Vagina (tissue), 2 donors: ENCODE measurements at places on chromosomes 12 and 14.

- no peak for DNase-seq
Measured at GRCh38 chr12:52349196-52349595, 18.1 kb downstream of the KRT85 start.

GRCh38 chr14:90924621-90925340 is 108.6 kb upstream of the TTC7B start:
- DNase-seq, result no peak

GRCh38 chr12:45231515-45232145 is 15.7 kb downstream of the ANO6 start:
- DNase-seq, result no peak

GRCh38 chr12:64706306-64706705 is 52.9 kb downstream of the GNS start:
- no peak for DNase-seq

DNA sequence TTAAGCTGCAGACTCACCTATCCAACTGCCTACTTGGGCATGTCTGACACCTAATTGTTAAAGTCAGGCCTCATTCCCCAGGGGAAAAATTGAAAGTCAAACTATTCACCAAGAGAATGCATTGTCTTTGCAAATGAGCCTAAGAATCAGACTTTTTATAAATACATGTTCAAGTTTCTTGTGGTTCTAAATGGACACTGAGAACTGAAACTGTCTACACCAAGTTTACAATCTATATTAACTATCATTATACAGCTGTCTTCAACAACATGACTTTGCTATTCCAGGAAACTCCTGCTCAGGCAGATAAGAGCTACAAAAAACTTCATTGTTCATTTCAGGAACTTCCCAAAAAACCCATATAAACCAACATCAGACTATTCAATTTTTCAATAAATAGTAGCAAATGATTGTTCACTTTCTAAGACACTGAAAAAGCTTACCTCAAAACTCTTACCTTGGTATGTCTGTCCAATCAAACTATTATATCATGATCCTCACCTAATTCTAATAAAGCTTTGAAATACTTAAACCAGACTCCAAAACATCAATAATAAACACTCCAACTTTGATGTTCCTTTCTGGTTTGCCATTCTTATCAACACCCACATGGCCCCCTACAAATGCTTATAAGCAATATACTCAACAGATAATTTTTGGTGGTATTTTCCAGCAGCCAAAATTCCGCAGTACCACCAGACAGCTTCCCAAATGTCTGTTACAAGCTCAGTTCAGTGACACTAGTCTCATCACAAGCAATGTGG is 24.2 kb downstream of the CDK17 start:
- DNase-seq, result no peak

DNA sequence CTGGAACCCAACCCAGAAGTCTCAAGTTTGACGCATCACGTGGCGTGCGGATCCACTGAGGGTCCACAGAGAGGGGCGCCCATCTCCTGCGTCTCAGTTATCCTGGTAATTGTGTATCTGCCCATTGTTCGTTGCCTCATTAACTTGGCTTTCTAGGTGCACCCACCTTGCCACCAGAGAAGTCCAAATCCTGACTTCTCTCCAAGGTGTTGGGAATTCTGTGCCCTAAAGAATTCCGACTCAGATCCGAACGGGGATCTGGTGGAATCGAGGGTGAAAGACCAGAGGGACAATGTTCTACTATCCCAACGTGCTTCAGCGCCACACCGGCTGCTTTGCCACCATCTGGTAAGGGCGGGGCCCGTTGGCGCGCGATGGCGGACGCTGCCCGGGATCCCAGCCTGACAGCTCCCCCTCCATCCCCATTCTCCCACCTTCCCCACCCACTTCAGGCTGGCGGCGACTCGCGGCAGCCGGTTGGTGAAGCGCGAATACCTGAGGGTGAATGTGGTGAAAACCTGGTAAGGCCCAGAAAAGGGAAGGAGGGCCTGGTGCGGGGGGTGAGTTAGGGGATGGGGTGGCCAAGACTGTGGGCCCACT is 481 bp downstream of the REC8 start:
- no peak for DNase-seq
